ENCODE measurements at places on chromosomes 1 and 21.

DNA sequence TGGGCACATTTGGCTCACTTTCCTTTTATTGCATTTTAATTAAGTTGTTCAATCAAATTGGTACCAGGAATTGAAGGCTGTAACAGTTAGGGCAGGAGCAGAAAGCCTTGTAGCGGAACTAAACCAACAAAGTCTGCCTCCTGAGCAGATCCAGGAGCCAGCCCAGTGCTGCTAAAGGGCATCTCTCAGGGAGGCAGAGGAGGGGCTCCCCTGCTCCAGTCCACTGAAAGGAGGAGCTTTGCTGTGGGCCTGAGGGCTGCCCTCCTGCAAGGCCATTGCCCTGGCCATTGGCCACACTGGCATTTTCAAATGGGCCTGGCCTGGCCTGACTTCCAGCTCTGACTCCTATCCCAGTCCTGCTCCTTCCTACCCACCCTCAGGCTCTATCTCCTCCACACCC, 3.7 kb upstream of the TRABD2B start:
- DNase-seq: no peak

DNA sequence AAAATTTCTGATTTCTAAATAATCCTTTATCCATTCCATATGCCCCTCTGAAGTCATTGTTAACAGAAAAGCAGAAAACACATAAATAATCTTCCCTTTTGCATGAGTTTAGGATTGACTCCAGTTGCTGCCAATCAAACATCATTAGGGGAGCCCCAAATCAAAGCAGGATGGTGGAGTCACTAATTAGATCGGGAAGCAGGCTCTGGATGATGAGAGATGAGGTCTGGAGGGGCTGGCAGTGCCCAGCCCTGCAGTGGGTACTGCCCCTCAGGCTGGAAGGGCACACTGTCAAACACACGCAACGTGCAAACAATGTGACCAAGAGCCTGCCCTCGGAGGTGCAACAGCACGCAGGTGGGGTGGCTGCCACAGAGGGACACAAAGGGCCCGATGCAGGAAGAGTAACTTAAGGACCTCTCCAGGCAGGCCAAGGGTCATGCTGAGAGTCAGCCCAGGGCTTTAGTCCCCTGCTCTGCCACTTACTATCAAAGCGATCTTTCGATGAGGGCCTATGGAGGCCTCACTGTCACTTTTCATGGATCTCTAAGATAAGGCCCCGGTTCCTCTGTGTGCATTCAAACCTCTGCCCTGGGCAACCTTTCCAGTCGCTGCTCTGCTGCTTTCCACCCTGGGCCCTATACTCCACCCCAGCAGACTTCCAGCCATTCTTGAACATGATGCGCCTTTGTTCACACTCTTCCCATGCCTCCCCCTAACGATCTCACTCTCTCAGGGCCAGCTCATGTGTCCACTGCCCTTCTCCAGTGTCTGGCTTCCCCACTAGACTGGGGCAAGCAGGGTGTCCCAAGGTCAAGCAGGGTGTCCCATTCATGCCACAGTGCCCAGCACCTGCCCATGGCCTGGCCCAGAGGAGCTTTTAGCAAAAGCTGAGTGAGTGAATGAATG, 98.9 kb downstream of the DMRTB1 start:
- no peak for DNase-seq

DNA sequence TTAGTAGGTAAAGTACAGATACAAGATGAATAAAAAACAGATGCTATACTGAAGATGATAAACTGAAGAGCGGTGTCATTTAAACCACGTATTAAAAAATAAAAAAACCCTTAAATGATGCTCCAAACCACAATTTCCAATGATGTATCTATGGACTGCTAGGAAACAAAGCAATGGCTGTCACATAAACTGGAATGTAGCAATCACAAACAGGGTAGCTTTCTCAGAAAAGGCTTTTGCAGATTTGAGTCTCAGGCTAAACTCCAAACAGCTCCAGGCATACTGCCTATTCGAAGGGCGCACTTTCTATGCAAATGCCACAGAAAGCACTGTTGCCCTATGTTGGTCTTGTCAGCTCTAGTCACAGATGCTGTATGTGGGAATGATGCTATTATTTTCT, 12.4 kb upstream of the H3-3A start:
- no peak for DNase-seq

DNA sequence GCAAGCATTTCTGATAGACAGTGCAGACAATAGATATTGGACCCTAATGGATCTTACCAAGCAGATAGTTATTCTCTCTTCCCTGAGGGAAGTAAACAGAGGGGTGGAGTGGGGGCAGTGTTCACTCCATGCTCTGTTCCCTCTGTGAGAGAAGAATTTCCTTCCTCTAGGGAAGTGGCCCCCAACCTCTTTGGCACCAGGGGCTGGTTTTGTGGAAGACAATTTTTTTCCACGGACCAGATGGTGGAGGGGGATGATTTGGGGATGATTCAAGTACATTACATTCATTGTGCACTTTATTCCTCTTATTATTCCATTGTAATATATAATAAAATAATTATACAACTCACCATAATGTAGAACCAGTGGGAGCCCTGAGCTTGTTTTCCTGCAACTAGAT, 459.9 kb downstream of the ADGRL2 start:
- DNase-seq: no peak

GRCh38 chr1:106836708-106837107, 219.8 kb upstream of the PRMT6 start:
- no peak for DNase-seq

DNA sequence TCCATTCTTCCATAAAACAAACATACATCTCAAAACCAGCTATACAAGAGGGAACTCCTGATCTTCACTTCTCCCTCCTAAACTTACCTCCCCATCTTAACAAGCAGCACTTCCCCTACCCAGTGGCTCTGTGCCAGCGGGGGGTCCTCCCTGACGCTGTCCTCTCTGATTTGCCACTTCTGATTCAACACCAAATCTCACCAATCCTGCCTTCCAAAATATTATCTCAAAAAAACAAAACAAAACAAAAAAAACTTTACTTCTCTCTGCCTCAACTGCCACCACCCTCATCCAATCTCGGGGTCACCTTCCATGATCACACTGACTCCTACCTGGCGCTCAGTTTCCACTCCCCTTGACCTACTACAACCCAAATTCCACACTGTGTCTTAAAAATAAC, 72.8 kb downstream of the SLC45A1 start:
- DNase-seq: no peak

- no peak for DNase-seq
Measured at GRCh38 chr1:174916846-174917245, 82.9 kb upstream of the CACYBP start.

GRCh38 chr1:38238294-38238693, 191.7 kb upstream of the POU3F1 start:
- DNase-seq: no peak

GRCh38 chr1:118100686-118101514, 84.1 kb downstream of the SPAG17 start:
- no peak for DNase-seq

- DNase-seq: no peak
Measured at GRCh38 chr1:94081566-94082344, 39.2 kb downstream of the ABCA4 start.

- DNase-seq: no peak
Measured at GRCh38 chr1:62991152-62991551, 207.2 kb downstream of the ATG4C start.

DNA sequence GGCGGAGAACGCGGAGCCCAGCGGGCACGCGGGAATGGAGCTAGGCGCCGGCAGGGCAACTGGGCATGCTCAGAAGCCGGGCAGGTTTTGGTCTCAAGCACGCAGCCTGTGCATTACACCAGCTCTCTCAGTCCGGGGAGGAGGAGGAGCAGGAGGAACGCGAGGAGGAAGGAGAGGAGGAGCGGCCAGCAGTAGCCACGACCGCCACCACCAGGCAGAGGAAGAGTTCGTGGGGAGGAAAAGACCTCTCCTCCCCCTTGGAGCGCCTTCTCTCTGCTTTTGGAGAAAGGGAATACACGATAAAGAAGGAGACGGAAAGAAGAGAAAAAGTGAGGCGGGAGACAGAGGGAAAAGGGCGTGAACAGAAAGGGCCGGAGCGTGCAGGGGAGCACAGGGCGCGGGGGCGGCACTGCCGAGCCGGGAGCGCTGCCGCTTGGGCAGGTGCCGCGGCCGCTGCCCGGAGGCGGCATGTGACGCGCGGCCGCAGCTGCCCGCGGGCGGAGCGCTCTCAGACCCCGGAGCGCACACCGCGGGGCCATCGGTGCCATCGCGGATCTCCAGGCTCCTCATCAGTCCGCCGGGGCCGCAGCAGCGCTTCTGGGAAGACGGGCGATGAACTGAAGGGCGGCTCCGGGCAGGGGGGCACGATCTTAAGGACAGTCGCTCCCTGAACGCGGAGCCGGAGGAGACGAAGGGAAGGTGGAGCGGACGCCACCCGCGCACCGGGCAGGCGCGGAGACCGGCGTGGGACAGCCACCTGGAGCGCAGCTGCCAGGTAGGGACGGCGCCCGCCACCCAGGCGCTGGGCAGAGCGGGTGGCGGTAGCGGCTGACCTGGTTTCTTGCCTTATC, at the start of gene CHRM3:
CHRM3 (plus strand) TSS at position 116 of the 851 bp plus-strand sequence. CDS start 520,884 bp downstream, outside the sequence.
- DNase-seq: peak; percentile 34

GRCh38 chr1:202034683-202035462, 24.5 kb downstream of the ELF3 start:
- no peak for DNase-seq

DNA sequence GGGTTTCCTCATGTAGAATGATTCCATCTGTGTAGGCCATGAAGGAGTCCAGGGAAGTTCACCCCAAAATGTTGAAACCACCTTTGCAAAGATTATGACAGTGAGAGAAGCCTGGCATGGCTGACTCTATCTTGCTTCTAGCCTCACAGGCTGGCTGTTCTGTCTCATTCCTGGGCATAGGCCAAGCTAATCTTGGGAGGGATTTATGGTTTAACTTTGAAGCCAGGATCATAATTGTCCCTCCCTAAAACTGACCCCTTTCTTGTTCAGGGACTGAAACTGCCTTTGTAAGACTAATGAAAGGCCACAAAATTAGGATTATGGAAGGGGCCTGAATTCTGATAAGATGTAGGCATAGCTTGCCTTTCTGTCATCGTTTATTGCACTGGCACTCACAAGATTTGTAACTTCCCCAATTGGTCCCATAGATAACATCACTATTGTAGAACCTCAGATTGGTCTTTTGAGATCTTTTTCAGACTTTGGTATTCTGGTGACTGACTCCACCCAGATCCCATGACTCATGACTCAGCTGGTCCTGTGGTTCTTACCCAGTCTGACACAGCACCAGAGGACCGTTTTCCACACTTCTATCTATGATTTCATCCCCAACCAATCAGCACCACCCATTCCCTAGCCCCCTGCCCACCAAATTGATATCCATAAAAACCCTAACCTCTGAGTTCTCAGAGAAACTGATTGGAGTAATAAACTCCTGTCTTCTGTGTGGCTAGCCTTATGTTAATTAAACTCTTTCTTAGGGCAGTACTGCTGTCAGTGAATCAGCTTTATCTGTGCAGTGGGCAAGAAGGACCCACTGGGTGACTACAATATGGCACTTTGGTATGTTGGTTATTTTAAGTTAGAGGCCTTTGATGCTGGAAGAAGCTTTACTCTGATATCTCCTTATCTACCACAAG, 13.6 kb upstream of the LAMTOR5 start:
- no peak for DNase-seq

- DNase-seq: no peak
Measured at GRCh38 chr1:243712941-243713340, 137.1 kb downstream of the AKT3 start.

- no peak for DNase-seq
Measured at GRCh38 chr1:15207031-15207828, 39.8 kb upstream of the FHAD1 start.

DNA sequence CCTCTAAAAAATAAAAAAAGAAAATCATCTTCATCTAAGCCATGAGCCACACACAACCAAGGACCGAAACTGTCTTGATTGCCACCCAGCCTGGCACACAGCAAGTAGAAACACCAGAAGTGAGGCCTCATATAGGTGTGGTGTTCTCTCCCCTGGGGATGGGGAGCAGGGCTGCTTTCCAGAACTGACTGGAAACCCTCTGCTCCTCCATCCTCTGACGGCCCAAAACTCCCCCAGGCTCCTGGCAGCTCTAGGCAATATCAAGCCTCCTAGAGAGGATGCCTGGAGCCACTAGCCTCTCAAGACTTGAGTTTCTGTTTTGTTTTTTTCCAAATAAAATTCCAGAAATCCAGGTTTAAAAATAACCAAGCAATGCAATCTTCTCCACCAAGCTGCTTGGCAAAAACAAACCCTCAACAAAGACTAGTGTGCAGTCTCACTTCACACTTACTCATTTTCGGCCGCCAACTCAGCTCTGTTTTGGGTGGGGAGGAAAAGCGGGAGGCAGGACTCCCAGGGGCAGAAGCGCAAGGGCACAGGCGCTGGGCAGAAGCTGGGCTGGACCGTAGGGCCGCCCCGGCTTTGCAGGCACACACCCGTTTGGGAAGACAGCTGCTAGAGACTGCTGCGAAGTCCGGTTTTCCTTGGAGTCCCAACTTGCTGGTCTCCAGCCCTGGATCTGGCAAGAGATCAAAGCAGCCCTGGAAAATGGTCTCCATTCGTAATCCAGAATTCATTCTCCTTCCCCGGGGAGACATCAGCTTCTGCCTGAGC, 78.2 kb upstream of the CAPZB start:
- DNase-seq: no peak

DNA sequence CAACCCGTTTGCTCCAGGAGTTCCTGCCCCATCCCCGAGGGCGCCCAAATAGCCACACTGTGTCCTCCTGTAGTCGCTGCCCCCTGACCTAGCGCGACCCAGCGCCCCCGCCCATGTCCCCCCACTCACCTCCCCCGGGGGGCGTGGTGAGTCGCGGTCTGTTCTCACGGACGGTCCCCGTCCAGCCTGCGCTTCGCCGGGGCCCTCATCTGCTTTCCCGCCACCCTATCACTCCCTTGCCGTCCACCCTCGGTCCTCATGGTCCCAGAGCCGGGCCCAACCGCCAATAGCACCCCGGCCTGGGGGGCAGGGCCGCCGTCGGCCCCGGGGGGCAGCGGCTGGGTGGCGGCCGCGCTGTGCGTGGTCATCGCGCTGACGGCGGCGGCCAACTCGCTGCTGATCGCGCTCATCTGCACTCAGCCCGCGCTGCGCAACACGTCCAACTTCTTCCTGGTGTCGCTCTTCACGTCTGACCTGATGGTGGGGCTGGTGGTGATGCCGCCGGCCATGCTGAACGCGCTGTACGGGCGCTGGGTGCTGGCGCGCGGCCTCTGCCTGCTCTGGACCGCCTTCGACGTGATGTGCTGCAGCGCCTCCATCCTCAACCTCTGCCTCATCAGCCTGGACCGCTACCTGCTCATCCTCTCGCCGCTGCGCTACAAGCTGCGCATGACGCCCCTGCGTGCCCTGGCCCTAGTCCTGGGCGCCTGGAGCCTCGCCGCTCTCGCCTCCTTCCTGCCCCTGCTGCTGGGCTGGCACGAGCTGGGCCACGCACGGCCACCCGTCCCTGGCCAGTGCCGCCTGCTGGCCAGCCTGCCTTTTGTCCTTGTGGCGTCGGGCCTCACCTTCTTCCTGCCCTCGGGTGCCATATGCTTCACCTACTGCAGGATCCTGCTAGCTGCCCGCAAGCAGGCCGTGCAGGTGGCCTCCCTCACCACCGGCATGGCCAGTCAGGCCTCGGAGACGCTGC, 1.1 kb downstream of the HTR6 start:
- no peak for DNase-seq

- DNase-seq: no peak
Measured at GRCh38 chr1:97632776-97633175, 288.1 kb downstream of the DPYD start.

- no peak for DNase-seq
Measured at GRCh38 chr1:186892936-186893335, 64.2 kb downstream of the PLA2G4A start.
